ENCODE measurements at places on chromosomes 3 and 15.

- no peak for DNase-seq
These were observed 100.1 kb downstream of the ABI3BP start for GRCh38 chr3:100893108-100893507.

DNA sequence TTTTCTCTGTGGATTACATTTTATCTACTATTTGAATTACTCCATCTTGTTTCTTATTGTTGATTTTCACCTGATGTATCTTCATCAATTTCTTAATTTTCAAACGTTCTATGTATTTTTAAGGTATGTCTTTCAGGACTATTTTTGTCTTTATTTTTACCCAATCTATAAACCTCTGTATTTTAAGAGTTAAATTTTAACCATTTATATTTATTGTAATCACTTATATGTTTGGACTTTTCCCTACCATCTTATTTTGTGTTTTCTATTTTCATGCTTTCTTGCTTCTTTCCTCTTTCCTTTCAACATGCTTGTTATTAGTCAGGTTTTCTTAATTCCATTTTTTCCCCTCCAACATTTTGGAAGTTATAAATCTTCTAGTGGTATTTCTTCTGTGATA is 49.5 kb upstream of the NR2E3 start:
- no peak for DNase-seq

DNA sequence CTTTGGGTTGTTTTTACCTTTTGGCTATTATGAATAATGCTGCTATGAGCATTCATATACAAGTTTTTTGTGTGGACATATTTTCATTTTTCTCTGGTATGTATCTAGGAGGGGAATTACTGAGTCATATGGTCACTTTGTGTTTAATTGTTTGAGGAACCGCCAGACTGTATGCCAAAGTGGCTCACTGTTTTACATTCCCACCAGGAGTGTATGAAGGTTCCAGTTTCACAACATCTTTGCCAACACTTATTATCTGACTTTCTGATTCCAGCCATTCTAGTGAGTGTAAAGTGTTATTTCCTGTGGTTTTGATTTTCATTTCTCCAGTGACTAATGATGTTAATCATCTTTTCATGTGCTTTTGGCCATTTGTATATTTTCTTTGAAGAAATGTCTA is 51.8 kb downstream of the CMTM7 start:
- DNase-seq = no peak

DNA sequence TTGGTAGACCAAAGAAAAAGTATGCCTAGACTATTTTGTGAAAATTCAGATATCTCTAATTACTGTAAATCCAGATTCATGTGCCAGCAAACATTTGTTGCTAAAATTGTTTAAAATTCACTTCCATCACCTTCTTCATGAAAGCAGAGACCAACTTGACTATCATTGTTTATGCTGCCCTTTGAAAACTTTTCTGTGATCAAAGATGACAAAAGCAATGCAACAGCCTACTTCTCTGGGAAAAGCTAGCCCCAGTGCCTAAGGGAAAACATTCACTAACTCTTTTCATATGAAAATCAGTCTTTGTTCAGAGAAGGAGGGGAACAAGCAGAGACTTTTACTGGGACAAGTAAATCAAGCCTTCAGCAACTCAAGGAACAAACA is 178.0 kb upstream of the P2RY1 start:
- no peak for DNase-seq

GRCh38 chr15:99143242-99143641 is 38.4 kb downstream of the SYNM start:
- no peak for DNase-seq

DNA sequence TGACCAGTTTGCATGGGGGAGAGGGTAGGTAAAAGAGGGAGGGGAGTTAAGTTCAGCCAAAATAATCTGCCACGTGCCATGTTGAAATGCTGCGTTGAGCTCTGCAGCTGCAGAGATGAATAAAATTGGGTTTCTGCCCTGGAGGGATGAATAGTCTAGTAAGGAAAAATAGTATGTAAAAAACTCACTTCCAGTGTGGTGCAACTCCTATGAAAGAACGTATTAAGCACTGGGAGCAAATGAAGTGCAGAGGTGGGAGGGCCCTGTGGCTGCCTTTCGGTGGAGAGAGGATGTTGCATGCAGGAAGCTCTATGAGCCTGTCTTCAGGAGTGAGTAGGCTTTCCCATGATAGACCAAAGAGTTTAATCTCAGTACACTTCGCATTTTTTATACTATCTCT is 8.6 kb downstream of the CEP63 start:
- DNase-seq = no peak

- DNase-seq = no peak
These were observed 314.1 kb upstream of the IL12A start for GRCh38 chr3:159674583-159674982.

GRCh38 chr3:48416091-48416505 is 13.8 kb downstream of the PLXNB1 start:
- no peak for DNase-seq

GRCh38 chr15:67372543-67372942 is 118.0 kb downstream of the IQCH start:
- DNase-seq = no peak

DNA sequence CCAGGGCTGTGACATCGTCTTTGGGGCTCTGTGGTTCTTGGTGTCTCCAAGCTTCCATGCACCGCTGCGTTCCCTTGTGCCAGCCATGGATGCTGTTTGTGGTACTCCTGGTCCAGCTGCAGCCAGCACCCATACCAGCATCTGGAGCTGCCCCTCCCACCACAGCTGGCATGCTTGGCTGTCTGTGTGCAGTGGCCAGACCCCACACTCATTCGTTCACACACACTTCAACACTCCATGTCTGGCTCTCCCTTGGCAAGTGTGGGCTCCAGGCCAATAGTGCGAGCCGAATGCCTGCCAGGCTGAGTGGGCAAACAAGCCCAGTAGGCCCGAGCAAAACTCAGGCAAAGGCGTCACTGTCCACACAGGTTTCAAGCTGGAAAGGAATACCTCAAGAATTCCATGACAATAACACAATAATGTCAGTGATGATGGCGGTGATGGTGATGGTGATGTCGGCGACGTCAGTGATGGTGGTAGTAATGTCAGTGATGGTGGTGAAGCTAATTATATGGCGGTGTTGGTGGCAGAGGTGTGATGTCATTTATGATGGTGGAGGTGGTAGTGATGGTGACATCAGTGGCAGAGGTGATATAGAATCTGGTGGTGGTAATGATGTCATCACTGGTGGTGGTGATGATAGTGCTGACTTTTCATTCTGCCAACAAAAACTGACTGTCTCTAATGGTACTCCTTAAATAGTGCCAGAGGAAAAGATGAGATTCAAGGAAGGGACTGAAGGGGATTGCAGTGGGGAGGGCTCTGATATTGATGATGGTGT is 19.3 kb downstream of the TBC1D21 start:
- no peak for DNase-seq

DNA sequence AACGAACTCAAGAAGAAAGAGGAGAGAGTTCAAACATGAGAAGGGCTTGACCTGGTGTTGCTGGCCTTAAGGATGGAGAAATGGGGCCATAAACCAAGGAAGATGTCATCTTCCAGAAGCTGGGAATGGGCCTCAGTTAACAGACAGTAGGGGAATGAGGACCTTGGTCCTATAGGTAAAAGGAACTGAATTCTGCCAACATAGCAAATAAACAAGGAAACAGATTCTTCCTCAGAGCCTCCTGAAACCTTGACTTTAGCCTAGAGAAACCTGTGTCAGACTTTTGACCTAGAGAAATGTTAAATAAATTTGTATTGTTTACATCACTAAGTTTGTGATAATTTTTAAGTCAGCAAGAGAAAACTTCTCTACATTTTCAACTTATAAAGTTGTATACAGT is 336.8 kb downstream of the PLCL2 start:
- DNase-seq = no peak

DNA sequence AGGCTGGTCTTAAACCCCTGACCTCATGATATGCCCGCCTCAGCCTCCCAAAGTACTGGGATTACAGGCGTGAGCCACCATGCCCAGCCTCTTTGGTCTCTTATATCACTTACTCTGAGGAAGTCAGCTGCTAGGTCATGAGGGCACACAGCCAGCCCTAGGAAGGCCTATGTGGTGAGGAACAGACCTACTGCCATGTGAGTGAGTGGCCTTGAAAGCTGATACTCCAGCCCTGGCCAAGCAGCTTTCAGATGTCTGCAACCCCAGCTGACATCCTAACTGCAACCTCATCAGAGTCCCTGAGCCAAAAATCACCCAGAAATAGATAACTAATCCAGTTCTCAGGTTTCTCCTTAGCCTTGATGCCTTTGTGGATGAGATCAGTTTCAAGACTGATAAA is 224.3 kb downstream of the EDEM1 start:
- DNase-seq = no peak

All from stimulated activated CD4-positive, alpha-beta T cell treated with anti-CD3 and anti-CD28 coated beads, Interleukin-2, amount 100 ng/mL, for 24 hours (primary cell).